ENCODE measurements at places on chromosomes 3 and 15.

- DNase-seq, result peak; percentile 76
Observed at GRCh38 chr15:58348095-58348812, 83.5 kb upstream of the LIPC start.

DNA sequence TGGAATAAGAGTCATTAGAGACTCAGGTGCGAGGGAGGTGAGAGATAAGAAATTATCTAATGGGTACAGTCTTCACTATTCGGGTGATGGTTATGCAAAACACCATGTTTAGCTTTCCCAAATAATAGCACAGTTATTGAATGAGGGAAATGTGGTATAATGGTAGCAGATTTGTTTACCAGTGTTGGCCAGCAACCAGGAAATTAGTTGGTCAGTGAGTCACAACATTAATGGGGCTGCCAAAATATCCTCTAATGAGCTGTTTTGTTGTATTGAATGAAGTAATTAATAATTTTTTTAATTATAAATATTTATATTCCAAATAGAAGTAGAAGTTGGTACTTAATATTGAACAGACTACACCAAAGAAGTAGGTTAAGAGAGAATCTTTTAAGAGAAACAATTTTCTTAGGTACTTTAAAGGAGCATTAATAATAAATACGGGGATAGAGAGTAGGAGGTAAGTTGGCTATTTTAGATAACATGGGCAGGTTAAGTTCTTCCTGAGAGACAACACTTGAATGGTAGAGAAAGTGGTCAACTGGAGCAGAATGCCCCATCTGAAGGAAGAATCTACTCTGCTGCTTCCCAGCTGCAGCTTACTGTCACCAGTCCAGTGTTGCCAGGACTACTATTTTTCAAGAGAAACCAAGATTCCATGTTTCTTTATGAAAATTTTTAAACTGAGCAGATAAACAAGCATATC is 218.8 kb downstream of the UBE2E2 start:
- no peak for DNase-seq

- DNase-seq, result peak; percentile 24
Observed at GRCh38 chr3:62529230-62529629, 155.9 kb upstream of the FEZF2 start.

GRCh38 chr3:145776782-145777408 is 384.1 kb downstream of the PLOD2 start:
- peak; percentile 55 for DNase-seq

- DNase-seq, result no peak
Observed at GRCh38 chr3:46102059-46102779, 74.9 kb upstream of the XCR1 start.

GRCh38 chr3:151278230-151278629 is at the start of gene P2RY14:
TSS of gene P2RY14 (minus strand) at chr3:151278542. CDS start at chr3:151214316, 64,226 bp downstream.
- DNase-seq, result no peak

- no peak for DNase-seq
Observed at GRCh38 chr3:195815169-195815771, 3.5 kb upstream of the MUC4 start.

DNA sequence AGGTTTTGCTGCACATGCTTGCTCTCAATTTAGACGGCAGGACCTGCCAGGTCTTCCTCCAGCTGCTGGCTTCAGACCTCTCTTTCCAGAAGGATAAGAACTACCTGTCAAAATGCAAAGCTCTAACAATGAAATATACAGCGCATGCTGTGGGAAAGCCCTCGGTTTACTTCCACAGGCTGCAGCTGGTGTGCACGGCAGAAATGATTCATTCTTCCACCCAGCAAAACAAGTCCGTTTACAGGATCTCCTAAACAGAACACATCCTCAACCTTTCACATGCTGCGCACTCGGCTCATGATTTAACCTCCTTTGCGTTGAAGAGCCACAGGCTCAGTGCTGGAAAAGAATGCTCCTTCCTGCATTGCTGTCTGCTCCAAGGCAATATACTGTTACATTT is 92.4 kb upstream of the WNT5A start:
- peak; percentile 90 for DNase-seq

DNA sequence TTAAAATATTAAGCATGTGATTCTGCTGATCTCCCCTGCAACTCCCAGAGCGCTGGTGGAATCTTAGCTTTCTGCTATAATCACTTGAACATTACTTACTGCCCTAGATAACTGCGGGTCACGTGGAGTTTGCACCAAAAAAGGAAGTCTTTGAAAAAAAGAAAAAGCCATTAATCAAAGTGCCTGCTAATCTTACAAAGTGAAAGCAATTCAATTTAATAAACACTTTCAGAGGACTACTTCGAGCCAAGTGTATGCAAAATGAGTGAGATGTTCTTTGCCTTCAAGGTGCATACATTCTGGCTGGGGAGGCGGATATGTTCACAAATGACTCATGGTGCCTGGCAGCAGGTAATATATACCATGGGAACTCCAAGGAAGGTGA is 109.9 kb upstream of the GAP43 start:
- DNase-seq, result peak; percentile 13

DNA sequence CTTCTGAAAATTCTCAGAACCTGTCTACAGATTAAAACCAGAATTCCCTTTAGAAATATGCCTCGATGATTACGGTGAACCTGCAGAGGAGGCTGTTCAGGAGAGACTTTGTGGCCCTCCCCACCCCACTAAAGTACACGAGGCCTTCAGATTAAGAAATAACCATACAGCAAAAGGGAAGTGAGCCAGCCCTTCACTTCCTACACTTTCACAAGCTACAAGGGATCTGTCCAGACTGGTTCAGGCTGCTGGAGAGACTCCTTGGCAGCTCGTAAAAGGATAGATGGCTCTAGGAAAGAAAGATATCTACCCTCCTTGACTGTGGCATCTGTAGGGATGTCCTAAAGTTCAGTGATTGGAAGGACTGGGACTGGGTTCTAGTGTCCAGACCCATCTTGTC is 102.6 kb downstream of the ALDH1A2 start:
- no peak for DNase-seq

- DNase-seq, result no peak
Observed at GRCh38 chr15:28920781-28921331, 35.1 kb downstream of the APBA2 start.

DNA sequence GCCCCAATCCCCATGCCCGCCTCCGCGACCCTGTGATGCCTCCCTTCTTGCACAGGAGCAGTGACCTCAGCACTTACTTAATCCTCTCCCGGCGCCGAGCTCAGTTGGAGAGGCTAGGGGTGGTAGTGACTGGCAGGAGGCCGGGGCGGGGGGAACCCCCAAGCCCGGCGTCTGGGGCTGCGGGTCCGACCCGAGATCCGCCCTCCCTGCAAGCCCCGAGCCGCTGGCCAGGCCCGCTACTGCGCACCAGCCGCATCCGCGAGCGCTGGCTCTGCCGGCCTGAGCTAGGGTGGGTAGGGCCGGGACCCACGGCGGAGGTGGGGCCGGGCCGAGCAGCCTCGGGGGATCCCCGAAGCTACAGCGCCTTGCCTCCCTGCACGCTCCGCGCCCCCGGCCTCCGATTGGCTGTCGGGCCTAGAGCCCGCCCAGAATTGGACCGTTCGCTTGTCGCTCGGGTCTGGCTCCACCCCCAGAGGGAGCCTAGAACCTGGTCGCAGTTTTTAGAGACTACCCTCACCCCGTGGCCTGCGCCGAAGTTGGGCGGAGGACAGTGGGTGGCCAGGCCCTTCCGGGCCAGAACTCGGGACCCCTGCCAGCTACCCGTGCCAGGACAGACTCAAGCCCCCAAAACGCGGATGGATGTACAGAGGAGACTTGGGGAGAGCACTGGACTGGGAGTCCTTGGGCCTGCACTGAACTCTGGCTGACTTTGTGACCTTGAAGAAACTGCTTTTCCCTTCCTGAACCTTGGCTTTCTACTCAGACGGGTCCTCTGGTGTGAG is at the start of gene C3orf18:
C3orf18 (minus strand) TSS at position 362 of the 782 bp plus-strand sequence. CDS start 2,048 bp downstream, outside the sequence.
- peak; percentile 80 for DNase-seq

DNA sequence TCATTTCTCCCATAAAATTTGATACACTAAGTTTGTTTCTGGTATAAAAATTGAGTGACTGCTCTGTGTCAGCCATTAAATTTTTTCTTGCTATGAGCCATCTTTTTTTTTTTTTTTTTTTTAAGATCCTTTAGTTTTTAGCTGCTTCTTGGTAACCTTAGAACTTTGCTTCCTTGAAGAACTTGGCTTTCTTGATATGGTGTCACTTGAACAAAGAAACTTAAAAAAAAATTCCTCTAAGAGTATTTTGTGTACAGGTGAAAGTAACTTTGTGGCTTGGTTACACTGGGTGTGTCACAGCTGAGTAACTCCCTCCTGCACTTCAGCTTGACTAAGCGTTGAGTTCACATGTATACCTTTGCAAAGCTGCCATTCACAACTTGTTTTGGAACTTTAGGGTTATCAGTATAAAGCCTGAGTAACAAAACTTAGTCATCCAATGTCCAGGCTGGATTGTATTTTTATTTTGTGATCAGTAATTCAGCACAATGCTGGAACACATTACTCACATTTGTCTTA is 6.5 kb downstream of the CHD2 start:
- no peak for DNase-seq

GRCh38 chr15:96107916-96108315 is 222.6 kb upstream of the NR2F2 start:
- no peak for DNase-seq

DNA sequence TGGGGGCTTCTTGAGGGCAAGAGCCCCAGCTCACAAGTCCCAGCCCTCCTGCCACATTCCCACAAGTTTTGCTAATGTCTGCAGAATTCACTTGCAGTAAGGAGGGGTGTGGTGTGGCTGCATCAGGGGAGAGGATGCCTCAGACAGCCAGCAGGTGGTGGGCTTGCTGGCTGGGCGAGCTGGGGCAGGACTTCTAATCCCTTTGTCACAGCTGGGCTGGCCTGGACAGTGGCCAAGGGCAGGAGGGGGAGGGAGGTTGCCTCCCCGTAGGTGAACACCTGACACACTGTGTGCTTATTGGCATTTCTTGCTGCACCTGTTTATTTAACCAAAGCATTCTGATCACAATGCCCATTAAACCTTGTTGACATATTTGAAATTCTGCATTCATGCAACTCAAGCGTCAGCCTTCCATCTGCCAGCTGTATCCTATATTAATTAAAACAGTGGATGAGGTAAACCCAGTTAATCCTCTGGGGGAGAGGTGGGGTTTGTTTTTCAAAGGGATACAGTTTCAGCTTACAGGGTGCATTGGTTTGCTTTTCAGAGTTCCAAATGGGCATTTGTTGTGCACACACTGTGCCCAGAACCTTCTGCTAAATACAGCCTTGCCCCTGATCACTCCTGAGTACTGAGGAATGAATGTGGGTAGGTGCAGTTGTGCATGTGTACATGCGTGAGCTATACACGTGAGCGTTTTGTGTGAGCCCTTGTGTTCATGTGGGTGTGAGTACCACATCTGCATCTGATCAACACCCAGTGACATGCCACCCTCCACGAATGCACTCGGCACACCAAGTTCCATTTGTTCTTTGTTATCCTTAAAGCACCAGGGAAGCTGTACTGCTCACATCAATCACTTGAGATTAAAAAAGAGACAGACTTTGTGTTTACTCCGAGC is 268.7 kb downstream of the XXYLT1 start:
- peak; percentile 99 for DNase-seq

GRCh38 chr3:173846584-173846983 is 449.0 kb downstream of the NLGN1 start:
- DNase-seq, result no peak

DNA sequence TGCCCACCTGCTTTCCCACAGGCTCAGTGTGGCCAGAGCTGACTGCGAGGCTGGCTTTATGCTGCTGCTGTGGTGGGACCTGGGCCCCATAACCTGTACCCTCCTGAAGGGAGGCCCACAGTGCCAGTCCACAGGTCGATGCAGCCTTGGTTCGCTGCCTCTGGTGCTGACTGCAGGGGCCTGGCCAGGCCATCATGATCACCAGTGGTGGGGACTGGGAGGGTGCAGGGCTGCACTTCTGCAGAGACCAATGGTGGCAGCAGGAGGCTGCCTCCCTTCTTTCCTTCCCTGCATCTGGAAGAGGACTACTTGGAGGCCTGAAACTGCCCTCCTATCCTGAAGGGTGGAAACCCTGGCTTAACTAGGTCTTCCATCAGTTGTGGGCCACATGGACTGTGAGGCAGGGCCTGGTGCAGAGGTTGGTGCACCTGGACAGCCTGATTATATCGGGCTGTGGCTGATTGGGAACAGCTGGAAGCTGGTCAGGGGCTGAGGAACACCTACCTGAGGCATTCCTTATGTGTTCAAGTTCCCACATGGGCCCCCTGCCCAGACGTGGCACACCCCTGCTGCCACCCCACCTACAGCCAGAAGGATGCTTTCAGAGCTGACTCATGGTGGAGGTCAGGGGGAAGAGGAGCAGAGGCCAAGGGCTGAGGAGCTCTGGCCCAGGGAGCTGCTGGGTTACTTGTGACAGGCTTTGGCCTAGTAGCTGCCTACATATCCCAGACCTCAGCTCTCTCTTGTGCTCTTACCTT is 29.8 kb downstream of the POMGNT2 start:
- no peak for DNase-seq

DNA sequence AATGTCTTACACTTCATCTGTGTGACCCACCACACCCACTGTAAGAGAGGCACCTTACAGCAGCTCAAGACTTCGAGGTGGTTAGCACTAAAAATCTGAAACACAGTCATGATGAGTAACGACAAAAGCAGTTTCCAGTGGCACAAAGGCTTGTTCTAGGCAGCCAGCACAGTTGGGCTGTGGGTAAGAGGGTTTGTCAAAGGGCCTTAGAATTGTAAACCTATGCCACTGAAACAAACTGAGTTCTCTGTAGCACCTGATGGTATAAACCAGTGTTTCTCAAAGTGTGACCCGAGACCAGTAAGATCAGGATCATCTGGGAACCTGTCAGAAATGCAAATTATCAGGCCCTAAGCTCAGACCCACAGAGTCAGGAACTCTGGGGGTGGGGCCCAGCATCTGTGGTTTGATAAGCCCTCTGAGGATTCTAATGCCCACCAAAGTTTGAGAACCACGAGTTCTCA is 36.5 kb downstream of the DAPK2 start:
- no peak for DNase-seq

DNA sequence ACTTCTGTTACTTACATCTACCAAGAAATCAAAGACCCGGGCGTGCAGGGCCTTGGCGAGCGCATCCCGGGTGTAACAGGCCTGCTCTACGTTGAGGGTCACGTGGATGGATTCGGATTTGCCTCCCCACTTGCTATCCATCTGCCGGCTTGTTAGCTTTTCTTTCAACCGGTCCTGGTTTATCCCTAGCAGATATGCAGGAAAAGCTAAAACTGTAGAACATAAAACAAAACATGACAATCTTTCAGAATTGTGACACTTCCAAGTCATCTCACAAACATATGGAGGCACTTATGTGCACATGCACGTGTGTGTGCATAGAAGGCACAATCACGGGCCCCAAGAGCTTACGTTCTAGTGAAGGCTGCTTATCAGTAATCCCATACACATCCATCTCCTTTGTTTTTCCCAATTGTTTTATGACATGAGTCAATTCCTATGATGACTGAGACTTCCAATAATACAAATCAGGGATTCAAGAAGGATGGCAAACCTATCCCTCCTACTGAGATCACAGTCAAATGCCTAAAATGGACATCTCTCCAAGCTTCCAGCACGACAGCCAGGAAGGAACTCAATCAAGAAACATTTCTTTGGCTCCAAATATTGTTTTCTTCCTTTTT is 11.3 kb downstream of the LDHAL6B start:
- no peak for DNase-seq
